ENCODE measurements at places on chromosomes 3 and 15. TPM values are rescaled to one million over a fixed set of nuclear protein-coding genes. Genes with fewer than 3 reads are reported as not detected.

DNA sequence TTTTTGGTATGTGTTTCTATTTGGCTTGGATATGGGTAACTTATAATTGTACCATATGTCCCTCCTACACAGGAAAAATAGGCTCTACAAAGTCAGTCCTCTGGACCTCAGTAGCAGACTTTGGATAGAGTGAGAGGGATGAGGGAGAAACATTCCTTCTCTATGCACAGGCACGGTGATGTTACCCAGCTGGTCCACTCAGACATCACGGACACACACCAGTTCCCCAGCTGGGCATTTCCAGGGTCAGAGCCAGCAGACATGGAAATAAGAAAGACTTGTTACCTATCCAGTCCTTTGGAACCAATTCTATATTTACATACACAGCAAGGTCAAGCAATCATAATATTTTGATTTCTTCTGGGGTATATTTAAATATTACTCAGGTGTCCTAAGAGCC is 433.1 kb upstream of the KCNMB2 start:
- no peaks in the 10 kb centered on the region for H3K4me1 ChIP-seq
- no peak for DNase-seq
- no peak overlapping the region for H3K4me3 ChIP-seq
- H3K27ac ChIP-seq: no peak overlapping the region

RIOX2 gene
- total RNA-seq: 43.3 TPM

DNA sequence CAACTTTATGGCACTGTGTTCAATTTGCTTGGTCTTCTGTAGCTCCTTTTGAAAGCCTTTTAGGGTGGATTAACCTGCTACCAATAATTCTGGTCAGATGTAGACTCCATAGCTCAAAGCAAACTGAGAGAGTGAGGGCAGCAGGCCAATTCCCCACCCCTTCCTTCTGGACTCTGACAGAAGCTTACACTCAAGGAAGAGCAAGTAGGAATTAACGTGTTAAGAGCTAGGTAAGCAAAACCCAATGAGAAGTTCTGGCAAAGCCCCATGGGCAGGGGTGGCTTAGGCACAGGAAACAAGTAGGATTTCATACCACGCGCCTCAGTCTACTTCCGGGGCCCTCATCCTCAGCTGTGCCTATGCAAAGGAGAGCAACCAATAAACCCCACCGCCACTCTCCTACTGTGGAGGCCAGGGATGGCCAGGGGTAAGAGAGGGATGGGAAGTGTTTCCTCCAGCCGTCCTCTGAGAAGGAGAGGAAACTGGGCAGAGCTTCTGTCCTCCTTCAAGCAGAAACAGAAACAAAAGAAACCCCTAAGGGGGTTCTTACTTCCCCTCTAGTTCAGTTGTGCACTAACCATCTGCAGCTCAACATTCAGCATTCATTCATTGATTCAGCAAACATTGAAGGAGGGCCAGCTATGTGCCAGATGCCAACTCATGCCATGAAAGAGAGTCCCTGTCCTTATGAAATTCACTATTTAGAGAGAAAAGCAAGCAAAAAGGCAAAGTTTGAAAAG is 12.6 kb downstream of the CCR5 start:
- DNase-seq: no peak
- H3K4me1 ChIP-seq: peaks cover 23% of the 10 kb centered on the region
- H3K36me3 ChIP-seq: no peaks in the 10 kb centered on the region
- H3K4me3 ChIP-seq: no peak overlapping the region

CASR gene
- total RNA-seq: not detected

FILIP1L gene
- total RNA-seq: 0.11 TPM

Measured in activated CD8-positive, alpha-beta T cell treated with anti-CD3 and anti-CD28 coated beads for 36 hours (primary cell).